ENCODE measurements at places on chromosomes 3 and 15.

GRCh38 chr3:166080096-166080495, 242.9 kb upstream of the BCHE start:
- DNase-seq, result no peak

GRCh38 chr15:99310745-99311144, 59.5 kb downstream of the LRRC28 start:
- DNase-seq, result no peak

DNA sequence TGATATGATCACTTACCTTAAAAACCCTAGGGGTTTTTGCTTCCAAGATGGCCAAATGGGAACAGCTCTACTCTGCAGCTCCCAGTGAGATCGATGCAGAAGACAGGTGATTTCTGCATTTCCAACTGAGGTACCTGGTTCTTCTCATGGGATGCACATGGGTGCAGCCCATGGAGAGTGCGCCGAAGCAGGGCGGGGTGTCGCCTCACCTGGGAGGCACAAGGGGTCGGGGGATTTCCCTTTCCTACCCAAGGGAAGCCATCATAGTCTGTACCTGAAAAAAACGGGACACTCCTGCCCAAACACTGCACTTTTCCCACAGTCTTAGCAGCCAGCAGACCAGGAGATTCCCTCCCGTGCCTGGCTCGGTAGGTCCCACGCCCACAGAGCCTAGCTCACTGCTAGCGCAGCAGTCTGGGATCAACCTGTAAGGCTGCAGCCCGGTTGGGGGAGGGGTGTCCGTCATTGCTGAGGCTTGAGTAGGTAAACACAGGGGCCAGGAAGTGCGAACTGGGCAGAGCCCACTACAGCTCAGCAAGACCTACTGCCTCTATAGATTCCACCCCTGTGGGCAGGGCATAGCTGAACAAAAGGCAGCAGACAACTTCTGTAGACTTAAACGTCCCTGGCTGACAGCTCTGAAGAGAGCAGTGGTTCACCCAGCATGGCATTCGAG, 78.6 kb downstream of the CTNNB1 start:
- DNase-seq, result no peak

DNA sequence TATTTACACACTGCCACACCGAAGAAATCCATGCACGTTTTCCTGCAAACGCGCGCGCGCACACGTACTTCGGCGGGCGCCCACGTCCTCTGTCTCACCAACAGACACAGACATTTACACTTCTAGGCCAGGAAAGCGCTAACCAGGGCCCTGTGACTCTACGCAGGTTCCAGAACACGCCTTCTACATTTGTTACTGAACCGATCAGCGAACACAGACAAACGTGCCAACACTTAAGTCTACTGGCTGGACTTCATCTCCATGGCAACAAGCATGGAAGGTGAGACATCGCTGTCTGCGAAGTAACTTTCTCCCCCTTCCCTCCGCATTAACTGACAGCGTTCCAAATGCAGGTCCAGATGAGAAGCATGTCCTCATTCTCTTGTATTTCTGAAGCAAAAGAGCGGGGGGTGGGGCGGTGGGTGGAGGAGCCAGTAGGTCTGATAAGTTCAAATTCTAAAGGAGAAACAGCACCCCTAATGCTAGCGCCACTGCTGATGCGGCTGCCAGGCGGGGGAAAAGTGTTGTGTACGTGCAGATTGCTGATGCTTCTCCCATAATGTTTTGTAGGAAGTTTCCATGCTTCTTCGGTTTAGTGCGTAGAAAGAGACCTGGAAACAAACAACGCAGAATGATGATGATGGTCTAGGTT, at the start of gene CTXN2:
TSS of gene CTXN2 (plus strand) at position 92 of the 652 bp plus-strand sequence. CDS start 9,636 bp downstream, outside the sequence.
- DNase-seq, result no peak

DNA sequence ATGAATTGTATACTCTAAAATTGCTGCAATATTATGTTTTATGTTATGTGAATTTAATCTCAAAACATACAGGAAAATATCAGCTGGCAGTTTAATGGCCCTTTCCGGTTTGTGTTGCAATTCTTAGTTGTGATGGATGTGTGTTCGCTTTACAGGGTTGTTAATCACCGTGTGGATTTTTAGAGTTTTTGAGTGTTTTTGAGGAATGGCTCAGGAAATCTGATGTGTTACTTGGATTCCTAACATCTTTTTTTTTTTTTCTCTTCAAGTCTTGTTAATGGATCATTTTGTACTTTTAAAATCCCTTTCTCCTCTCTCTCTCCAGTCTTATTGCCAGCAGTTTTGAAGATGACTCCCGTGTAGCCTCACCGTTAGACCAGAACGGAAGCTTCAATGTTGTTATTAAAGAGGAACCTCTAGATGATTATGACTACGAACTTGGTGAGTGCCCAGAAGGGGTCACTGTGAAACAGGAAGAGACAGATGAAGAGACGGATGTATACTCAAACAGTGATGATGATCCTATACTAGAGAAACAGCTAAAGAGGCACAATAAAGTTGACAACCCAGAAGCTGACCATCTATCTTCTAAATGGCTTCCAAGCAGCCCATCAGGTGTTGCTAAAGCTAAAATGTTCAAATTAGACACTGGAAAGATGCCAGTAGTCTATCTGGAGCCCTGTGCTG, 35.7 kb downstream of the MGA start:
- DNase-seq, result peak; percentile 13

DNA sequence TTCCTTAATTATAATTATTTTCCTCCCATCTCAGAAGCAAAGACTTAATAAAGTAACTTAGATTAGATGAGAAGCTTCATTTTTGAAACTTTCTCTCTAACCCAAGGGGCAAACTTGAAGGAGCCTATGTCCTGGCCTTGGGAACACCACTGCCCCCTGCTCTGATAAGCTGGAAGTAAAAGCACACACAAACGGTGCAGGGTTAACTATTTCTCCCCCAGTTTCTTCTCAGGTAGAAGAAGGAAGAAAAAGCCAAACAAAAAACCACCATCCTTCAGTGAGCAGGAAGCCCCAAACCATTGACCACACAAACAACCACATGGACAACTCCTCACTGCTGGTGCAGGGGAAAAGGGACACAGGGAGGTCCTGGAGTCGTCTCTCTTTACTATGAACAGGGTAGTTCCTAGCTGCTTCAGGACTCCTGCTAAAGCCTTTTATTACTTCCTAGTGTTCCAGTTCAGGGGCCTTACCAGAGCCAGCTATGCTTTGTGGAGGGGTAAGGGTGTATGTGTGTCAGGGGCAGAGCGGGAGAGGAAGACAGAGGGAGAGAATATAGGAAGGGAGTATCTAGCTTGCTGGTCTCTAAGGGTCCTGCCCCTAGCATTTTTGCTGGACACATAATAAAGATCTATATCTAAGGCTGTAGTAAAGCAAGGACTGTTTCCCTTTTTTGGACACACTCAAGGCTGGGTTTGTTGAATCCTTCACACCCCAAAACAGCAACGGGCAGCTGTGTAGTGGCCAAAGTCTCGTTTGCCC, 94.0 kb upstream of the UMPS start:
- no peak for DNase-seq

DNA sequence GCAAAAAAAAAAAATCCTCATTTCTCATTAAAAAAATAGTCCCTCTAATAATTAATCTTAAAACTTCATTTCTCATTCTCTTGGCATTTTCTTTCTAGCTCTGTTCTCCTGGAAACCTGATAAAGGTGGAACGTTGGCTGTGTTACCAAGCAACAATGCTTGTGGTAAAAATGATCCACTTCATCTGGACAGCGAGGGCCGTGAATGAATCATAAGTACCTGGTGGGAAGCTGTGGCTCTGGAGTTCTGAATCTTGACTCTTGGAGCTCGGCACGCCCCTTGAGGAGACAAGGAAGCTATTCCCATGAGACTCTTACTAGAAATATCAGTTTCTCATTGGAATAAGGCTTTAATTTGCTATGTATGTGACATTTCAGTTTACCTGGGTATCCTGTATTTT, 32.5 kb downstream of the BCL2L10 start:
- DNase-seq, result no peak

GRCh38 chr3:33115024-33115768, 1.4 kb downstream of the CRTAP start:
- DNase-seq, result peak; percentile 24

- DNase-seq, result no peak
Observed at GRCh38 chr15:56718560-56718959, 14.7 kb downstream of the ZNF280D start.

DNA sequence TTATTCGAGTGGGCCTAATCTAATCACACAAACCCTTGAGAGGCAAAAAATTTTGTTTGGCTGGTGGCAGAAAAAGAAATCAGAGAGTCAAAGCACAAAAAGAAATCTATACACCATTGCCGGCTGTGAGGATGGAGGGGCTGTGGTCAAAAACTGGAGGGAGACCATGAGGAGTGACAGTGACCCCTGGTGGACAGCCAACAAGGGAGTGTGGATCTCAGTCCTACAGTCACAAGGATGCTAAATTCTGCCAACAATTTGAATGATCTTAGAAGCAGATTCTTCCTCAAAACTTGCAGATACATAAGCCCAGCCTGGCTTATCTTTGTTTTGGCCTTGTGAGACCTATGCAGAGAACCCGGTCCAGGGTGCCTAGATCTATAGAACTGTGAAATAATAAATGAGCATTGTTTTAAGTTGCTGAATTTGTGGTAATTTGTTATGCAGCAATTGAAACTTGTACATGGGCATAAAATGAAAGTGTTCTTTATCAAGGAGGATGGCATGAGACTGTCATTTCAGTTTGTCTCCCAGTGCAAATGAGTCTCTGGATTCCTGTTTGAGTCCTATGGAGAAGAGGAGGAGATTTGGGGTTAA, 103.0 kb upstream of the ARHGEF26 start:
- no peak for DNase-seq

GRCh38 chr15:97991972-97992541, 31.6 kb downstream of the ARRDC4 start:
- no peak for DNase-seq

GRCh38 chr3:57158813-57159738, 6.1 kb downstream of the IL17RD start:
- DNase-seq, result no peak

GRCh38 chr3:45538641-45538986, 55.9 kb upstream of the LIMD1 start:
- DNase-seq, result no peak

DNA sequence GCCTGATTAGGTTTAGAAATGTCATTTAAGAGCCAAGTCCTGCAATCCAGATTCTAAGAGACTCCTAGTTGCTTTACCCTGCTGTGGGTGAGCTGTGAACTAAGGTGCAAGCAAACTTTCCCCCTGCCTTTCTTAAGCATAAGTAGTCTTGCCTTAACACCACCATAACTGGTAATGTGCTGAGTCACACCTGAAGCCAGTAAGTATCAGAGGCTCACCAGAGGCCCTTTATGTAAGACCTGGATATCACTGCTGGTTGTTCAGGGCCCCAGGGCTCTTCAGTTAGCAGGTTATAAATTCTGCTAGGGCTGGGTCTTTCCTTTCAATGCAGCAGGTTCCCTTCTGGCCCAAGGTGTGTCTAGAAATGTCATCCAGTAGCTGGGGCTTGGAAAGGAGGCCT, 509.9 kb downstream of the VGLL3 start:
- no peak for DNase-seq

GRCh38 chr3:88142094-88142624, 7.6 kb upstream of the C3orf38 start:
- no peak for DNase-seq

GRCh38 chr3:160820022-160820421, 64.0 kb downstream of the PPM1L start:
- no peak for DNase-seq

DNA sequence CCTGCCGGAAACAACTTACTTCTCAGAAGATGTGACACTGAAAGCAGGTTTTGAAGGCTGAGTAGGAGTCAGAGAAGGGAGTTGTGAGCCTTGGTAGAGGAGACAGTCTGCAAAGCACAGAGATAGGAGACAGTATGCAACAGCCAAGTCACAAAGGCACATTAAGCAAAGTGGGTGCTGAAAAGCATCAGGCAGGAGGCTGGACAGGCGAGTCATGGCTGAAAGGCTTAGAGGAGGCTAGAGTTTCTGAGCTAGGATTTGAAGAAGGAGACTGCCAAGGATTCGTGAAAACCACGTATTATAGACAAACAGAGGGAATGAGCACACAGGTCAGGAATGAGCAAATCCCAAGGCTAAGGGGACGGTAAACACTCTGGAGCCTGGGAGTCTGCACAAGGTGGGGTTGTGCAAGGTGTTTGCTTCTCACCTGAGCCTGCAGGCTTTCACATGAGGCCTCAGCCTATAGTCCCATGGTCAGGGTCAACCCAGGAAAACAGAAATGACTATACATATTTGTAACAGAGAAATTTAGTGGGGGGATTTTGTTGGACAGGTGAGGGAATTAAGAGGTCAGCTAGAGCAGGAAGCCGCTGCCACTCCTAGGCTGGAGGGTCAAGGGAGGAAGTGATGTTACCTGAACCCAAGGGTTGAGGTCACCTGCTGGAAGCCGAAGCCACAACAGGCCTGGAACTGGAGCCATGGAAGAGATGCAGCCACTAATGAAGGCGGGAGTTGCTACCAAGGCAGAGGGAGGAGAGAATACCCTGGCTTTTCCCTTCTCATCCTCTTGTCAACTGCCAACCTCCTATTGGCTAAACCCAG, 23.1 kb upstream of the TRIM71 start:
- DNase-seq, result no peak

GRCh38 chr3:31016196-31016595, 121.7 kb upstream of the GADL1 start:
- DNase-seq, result no peak
